Vein endothelial cell (primary cell): ENCODE measurements at places on chromosomes 12 and 14. TPM values are rescaled to one million over a fixed set of nuclear protein-coding genes. Genes with fewer than 3 reads are reported as not detected.

The CKB gene
- 1.9 and 2.6 TPM in 2 replicates for total RNA-seq

The SOCS4 gene
- 23.8 and 31.9 TPM in 2 replicates for total RNA-seq

The PTPRR gene
- total RNA-seq, result 0.38 and 0.65 TPM in 2 replicates

The KLRF1 gene
- total RNA-seq, result 0.33 TPM in 1 of 2 replicates, not detected in the other

The MAPK1IP1L gene
- 65.0 and 75.2 TPM in 2 replicates for total RNA-seq
